Fibroblast of lung (primary cell): ENCODE measurements at places on chromosomes 3 and 15.
A peak's percentile ranks its signal among the peaks of the same experiment; 100 is the strongest.

DNA sequence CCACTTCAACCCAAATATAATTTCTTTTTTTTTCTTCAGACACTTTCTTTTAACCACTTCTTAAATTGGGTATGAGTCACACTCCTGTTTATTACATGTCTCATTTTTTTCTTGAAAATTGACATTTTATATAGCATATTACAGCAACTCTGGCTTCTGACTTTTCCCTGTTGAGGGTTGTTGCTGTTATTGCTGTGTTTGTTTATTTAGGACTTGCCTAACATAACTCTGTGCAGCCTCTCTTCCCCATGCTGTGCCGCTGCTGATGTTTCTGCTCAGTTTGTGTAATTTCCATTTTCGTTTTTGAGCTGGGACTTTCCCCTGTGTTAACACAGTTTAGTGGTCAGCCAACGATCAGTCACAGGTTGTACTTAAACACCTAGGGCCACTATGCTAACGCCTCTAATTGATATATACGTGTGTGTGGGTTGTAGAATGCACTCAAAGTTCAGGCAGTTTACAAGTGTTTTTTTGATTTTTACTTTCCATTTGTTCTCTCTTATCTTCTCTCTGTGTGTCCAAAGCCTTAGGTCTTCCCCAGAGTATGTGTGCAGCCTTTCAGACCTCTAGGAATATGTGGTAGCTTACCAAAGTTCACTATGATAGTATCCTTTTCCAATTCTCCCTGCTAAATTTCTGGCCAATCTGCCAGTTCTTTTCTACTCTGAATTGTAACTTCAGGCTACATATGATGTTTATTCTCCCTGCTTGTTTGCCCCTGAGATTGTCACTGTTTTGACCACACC is 337.2 kb downstream of the ZBTB20 start:
- DNase-seq: peak; percentile 74

DNA sequence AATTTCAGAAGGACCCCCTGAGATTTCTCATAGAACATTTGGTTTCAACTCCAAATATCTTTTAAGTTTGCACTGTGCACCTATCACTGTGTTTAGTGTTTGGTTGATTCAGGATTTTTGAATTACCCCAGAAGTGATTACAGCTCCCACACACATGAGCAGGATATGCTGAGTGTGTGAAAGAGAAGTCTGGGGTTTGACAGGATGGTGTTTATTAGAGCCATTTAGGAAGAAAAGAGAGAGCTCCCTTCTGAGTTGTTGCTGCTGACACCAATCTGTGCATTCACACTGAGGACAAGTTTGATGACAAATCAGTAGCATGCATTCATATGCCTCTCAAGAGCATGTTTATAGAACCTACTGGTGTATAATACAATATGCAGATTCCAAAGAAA is 118.1 kb downstream of the RPL22L1 start:
- no peak for DNase-seq

DNA sequence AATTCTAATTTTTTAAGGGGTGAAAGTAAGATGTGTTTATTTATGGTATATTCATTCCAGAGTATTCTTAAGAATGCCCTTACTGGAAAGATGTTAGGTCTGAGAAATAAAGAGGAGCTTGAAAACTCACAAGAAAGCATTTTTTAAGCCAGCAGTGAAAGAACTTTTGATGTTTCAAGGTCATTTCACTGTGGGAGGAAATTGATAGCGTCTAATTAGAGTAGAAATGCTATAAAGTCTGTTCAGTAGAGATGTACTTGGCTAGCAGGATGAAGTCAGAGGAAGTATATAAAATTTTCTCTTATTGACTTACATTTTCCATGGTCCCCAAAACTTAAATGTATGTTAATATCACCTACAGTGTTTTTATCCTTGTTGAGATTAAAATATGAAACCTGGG is 354.6 kb downstream of the CNTN6 start:
- no peak for DNase-seq

DNA sequence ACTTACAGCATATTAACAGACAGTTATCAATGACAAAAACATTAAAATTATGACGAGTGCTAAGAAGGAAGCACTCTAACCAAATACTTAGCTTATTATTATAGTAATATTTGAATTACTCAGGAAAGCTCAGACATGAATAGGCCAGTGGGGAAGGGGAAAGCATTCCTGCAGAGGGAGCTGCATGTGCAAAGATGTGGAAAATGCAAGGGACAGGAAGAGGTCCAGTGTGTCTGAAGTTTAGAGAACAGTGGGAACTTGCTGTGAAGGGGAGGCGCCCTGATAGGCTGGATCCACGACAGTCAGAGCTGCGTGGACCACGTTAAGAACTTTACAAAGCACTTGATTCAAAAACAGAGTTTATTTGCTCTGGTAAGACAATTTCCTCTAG is 1.2 kb upstream of the SPICE1 start:
- no peak for DNase-seq

DNA sequence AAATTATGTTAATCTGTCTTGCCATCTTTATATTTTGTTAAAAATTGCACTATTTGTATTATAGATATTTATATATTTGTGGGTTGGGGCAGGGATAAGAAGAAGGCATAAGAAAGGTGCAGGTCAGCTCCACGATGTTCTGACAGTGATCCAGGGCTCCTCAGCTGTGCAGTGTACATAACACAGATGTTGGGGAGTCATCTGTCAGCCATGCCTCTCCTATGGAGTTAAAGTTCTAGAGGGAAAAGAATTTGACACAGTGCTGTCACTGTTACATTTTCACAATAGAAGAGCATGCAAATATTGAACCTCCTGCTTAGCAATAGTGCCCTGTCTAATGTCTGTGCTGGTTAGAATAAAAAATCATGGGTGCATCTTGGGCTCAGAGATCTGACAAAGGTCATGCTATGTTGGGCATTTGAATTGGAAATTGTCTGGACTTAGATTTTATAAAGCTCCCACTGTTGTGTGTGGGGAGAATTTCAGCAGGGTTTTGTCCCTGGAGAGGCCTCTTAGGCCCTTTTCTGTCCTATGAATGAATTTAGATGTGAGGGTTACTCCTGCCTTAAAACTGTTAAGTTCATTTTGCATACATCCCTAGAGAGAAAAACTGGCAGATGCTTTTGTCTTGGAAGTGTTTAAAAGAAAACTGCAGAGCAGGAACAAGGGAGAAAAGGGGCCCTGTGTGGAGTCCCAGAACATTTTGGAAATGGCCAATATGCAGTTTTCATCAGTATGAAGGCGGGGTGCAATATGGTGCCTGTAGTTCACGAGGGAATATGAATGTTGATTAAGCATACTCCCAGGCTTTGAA is 20.4 kb downstream of the CDIN1 start:
- no peak for DNase-seq
